T-cell (primary cell): ENCODE measurements at places on chromosomes 1 and 21. TPM values are rescaled to one million over a fixed set of nuclear protein-coding genes. Genes with fewer than 3 reads are reported as not detected.

ANGPTL3 gene
- total RNA-seq, result not detected

EDARADD gene
- total RNA-seq, result 3.9 TPM

DNA sequence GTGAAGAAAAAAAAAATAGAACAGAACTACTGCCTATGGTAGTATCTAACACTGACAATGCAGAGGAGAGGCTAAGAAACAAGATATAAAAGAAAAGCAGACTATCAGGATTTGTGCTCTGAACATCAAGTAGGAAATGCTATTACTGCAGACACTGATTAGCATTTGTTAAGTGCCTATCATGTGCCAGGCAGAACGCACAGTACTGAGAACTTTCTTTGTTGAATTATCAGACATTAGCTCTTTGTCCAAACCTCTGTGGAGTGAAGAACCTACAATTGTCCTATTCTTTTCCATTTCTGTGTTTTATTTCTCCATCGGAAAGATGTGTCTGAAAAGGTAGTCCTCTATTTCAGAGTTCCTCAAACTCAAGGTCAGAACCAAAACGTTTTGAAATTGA is 30.5 kb upstream of the DISP1 start:
- H3K4me3 ChIP-seq, result no peak overlapping the region
- peaks cover 3% of the 10 kb centered on the region for H3K27me3 ChIP-seq
- no peak for DNase-seq
- no peaks in the 10 kb centered on the region for H3K36me3 ChIP-seq

GRCh38 chr1:36187800-36188593 is 32.0 kb downstream of the MAP7D1 start:
- H3K27ac ChIP-seq, result peak overlapping the region; percentile 52
- H3K4me1 ChIP-seq, result peaks cover 9% of the 10 kb centered on the region
- no peaks in the 10 kb centered on the region for H3K36me3 ChIP-seq
- DNase-seq, result peak; percentile 79
- H3K4me3 ChIP-seq, result no peak overlapping the region
- H3K27me3 ChIP-seq, result no peaks in the 10 kb centered on the region

DNA sequence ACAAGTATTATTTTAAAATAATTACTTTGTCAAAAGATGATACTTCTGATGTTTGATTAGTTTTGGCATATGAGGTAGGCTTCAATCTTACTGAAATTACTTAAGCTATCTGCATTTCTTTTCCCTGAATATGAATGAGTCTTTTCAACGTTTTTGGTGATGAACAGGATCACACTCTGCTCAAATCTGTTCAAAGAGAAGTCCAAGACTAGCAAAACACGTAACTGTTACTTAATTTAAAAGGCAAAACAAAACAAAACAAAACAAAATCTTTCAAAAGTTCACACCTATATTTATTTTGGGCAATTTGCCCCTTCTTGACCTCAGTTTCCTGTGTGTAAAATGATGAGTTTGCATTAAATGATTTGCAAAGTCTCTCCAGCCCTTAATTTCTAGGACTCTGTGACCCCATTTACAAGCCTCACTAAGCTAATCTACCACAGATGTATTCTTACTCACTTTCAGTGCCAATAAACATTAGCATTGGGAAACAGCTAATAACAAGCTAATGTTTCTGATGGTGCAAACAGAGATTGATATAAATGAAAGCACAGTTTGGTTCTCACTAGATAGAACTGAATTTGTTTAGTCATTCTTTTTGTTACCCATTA is 865.4 kb downstream of the LTN1 start:
- DNase-seq, result no peak
- no peak overlapping the region for H3K27ac ChIP-seq
- no peaks in the 10 kb centered on the region for H3K36me3 ChIP-seq
- no peaks in the 10 kb centered on the region for H3K4me1 ChIP-seq
- H3K4me3 ChIP-seq, result no peak overlapping the region

DNA sequence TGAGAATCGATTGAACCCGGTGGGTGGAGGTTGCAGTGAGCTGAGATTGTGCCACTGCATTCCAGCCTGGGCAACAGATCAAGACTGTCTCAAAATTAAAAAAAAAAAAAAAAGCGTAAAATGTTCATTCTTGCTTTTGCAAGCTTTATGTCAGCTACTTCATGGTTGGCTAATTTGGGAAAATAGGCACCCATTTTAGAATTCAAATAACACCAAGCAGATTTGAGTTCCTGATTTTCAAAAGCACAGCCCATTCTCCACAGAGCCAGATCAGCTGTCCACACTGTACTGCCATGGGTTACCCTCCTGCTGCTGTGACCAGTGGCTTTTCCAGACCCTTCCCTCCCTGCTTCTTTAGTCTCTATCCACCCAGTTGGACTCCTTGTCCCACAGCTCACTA is 4.4 kb downstream of the THEM5 start:
- no peaks in the 10 kb centered on the region for H3K27me3 ChIP-seq
- no peak overlapping the region for H3K27ac ChIP-seq

GRCh38 chr1:72282271-72283021 is at the start of gene NEGR1:
Gene NEGR1 (minus strand): TSS chr1:72282539.
- peaks cover 9% of the 10 kb centered on the region for H3K4me1 ChIP-seq
- no peaks in the 10 kb centered on the region for H3K36me3 ChIP-seq
- H3K27ac ChIP-seq, result peak within 1 kb of the TSS; percentile 14
- peaks cover 21% of the 10 kb centered on the region for H3K27me3 ChIP-seq
- peak; percentile 44 for DNase-seq

DNA sequence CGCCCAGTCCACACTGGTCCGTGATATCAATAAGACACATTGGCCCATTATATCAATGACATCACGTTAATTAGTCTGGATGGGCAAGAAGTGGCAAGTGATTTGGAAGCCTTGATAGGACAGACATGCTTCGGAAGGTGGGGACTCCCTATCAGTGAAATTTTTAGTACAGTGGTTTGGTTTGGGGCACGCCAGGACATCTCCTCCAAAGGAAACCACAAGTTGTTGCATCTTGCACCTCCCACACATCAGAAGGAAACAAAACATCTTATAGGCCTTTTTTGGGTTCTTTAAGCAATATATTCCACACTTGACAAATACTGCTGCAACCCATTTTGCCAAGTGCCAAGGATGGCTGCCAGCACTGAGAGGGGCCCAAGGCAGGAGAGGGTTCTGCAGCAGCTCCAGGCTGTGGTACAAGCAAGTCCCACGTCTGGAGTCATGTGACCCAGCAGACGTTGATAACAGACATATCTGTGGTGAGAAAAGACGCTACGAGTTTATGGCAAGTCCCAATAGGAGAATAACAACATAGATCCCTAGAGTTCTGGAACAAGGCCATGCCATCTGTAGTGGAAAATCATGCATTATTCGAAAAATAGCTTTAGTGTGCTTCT is 95.3 kb upstream of the DISP3 start:
- no peak overlapping the region for H3K27ac ChIP-seq
- H3K27me3 ChIP-seq, result peaks cover 13% of the 10 kb centered on the region
- H3K36me3 ChIP-seq, result no peaks in the 10 kb centered on the region
- no peak overlapping the region for H3K4me3 ChIP-seq
- H3K4me1 ChIP-seq, result peaks cover 18% of the 10 kb centered on the region
